ENCODE measurements at places on chromosomes 3 and 15.
A peak's percentile ranks its signal among the peaks of the same experiment; 100 is the strongest.

DNA sequence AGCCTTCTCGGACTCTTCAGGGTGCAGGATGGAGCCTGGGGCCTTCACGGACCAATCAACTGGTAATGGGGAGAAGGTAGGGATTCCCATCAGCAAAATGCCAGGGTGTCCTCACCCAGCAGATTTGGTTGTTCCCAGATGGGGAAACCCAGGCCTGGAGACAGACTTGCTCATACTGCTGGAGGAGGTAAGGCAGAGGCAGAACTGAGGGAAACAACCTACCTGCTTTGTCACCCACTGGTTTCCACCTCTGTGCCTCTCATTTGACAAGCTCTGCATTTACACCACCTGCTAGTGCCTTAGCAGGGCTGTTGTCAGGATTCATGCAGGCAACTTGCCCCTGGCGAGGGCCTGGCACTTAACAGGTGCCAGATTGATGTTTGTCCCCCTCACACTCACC, 15.9 kb downstream of the RHCG start:
- DNase-seq: no peak

DNA sequence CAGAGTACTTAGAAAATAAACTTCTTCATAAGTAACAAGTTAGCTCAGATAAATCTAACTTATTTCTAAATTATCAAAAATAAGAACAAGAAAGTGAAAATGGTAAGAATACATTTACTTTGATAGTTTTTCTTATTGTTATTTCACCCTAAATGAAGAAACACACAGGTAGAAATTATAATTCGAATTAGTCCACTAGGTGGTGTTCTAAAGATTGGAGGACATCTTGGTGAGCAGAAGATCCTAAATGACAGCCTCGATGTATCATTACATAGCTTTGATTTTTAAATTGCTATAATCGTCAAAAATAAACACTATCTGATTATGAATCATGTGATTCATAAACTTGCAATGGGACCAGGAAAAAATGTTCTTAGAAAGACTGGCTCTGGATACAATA, 280.8 kb upstream of the UBE2E2 start:
- DNase-seq: no peak

DNA sequence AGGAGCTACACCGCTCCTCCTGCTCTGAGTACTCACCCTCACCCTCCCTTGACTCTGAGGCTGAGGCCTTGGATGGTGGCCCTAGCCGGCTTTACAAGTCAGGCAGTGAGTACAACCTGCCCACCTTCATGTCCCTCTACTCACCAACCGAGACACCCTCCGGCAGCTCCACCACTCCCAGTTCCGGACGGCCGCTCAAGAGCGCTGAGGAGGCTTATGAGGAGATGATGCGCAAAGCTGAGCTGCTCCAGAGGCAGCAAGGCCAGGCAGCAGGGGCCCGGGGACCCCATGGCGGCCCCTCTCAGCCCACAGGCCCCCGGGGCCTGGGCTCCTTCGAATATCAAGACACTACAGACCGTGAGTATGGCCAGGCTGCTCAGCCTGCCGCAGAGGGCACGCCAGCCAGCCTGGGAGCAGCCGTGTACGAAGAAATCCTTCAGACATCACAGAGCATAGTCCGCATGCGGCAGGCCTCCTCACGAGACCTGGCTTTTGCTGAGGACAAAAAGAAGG, 21.2 kb upstream of the APEH start:
- DNase-seq: no peak

GRCh38 chr15:55434989-55435825, 26.9 kb downstream of the PIERCE2 start:
- no peak for DNase-seq

- peak; percentile 37 for DNase-seq
These were observed 46.8 kb downstream of the MGLL start for GRCh38 chr3:127775398-127776109.

- DNase-seq: no peak
These were observed 227.7 kb upstream of the HES1 start for GRCh38 chr3:193908181-193908744.

DNA sequence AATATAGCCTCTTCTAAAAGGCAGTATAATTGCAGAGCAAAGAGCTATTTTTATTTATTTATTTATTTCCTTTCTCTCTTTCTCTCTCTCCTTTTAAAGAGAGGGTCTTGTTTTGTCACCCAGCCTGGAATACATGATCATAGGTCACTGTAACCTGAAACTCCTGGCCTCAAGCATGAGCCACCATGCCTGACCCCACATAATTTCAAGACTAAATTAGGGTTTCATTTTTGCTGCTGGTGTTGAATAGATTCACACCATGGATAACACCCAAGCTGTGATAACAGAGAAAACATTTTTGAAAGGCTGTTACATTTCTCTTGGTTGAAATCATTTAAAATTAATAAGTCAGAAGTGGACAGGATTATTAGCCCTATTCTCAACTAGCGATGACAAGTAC, 131.6 kb downstream of the LEKR1 start:
- no peak for DNase-seq

DNA sequence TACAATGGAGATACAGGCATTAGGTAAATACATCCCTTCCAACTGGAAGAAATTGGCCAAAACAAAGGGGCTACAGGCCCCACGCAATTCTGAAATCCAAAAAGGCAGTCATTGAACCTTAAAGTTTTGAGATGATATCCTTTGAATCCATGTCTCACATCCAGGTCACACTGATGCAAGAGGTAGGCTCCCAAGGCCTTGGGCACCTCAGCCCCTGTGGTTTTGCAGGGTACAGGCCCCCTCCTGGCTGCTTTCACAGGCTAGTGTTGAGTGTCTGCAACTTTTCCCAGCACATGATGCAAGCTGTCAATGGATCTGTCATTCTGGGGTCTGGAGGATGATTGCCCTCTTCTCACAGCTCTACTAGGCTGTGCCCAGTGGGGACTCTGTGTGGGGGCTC, 766.7 kb downstream of the ZBBX start:
- no peak for DNase-seq

GRCh38 chr15:35150361-35150760, 65.3 kb upstream of the NANOGP8 start:
- no peak for DNase-seq

DNA sequence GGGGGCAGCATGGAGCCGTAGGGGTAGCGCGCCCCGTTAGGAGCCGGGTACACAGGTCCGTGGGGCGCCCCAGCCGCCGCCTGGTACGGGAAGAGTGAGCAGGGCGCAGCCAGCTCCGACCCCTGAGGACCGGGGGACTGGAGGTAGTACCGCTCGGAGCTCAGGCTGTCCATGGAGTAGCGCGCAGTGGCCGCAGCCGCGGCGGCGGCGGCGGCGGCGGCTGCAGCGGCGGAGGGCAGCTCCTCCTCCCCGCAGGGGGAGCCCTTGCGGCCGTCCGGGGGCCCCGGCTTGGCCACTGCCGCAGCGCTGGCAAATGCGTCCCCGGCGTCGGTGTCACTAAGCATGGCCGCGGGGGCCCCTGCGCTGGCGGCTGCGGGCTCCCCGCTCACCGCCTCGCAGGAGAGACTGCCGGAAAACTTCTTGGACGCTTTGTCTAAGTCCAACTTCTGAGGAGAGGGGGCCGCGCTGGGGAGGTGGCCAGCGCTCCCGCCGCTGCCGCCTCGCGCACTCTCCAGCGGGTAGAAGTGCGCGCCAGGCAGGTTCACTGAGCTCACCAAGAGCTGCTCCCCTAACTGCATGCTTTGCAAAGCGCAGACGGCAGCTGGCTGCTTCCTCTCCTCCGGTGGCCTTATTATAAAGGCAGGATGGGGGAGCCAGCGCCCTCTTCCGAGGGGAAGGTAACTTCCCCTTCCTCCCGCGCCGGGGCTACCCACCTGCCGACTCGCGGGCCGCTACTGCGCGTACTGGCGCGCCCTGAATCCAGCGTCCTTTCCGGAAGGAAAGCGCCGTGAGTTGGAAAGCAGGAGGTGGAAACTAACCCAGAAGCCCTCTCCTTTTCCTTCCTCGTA, at the start of gene EOMES:
Gene EOMES (minus strand): TSS at position 607 of the 848 bp plus-strand sequence. CDS start 29 bp downstream, at position 578.
- DNase-seq: peak; percentile 77

- DNase-seq: no peak
These were observed 196.7 kb upstream of the TPRG1 start for GRCh38 chr3:188974856-188975599.

GRCh38 chr15:78673476-78673875, 32.5 kb upstream of the CHRNB4 start:
- no peak for DNase-seq

All from CD4-positive, alpha-beta T cell treated with Interleukin-15 for 1 hour (primary cell).